ENCODE measurements at places on chromosomes 11 and 22.

GRCh38 chr11:118343981-118344515 is at the start of gene CD3G:
CD3G (plus strand) TSS chr11:118344344; CDS start chr11:118344424, 80 bp downstream.
- no peak for DNase-seq

DNA sequence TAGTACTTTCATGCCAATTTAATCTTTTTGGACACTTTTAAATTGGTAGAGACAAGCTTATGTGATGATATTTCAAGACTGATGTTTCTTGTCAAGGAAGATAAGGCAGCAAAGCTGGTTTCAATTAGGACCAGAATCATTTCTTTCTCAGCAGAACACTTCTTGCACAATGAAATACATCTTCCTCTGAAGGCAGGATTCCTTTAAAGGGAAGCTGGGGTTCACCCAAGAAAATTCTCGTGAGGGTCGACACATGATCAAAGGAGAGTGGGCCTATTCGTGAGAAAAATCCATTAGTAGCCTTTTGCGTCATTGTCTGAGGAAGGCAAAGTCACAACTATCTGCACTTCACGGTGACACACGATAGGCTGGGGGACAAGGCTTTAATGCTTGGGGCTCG is 17.6 kb downstream of the TTC12 start:
- DNase-seq = no peak

DNA sequence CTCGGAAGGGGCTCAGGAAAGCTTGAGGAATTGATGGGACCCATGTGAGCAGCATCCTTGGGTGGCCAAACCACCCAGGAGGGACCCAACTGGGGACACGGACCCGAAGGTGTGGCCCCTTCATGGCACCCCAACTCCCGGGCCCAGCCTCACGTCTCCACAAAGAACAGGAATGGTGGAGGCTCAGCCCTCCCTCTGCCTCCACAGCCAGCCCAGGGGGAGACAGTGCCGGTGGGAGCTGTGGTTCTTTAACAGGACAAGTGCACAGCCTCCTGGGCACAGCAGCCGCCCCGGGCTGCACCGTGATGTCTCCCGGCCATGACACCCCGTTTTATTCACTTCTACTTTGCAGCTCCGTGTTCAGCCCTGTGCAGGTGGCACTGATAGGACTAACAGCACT is 587.2 kb downstream of the BRD1 start:
- DNase-seq = no peak

- DNase-seq = no peak
Measured at GRCh38 chr11:87743007-87743406, 432.2 kb downstream of the RAB38 start.

Measured in ovary (tissue), 10 donors.